ENCODE measurements at places on chromosomes 11 and 22. TPM values are rescaled to one million over a fixed set of nuclear protein-coding genes. Genes with fewer than 3 reads are reported as not detected.

The C22orf39 gene
- 19.9 TPM for total RNA-seq

The EHF gene
- 0.20 TPM for total RNA-seq

The PPP2R1B gene
- 29.1 TPM for total RNA-seq

The RIMBP3C gene
- total RNA-seq, result not detected

The KREMEN1 gene
- 6.5 TPM for total RNA-seq

The SCUBE2 gene
- 1.3 TPM for total RNA-seq

The AIFM3 gene
- 0.56 TPM for total RNA-seq

The CSKMT gene
- total RNA-seq, result 4.5 TPM
